Hematopoietic multipotent progenitor cell (in vitro differentiated cells): ENCODE measurements at places on chromosomes 4 and X.

GRCh38 chr4:149426461-149426860 is 389.2 kb downstream of the IQCM start:
- no peak for DNase-seq

DNA sequence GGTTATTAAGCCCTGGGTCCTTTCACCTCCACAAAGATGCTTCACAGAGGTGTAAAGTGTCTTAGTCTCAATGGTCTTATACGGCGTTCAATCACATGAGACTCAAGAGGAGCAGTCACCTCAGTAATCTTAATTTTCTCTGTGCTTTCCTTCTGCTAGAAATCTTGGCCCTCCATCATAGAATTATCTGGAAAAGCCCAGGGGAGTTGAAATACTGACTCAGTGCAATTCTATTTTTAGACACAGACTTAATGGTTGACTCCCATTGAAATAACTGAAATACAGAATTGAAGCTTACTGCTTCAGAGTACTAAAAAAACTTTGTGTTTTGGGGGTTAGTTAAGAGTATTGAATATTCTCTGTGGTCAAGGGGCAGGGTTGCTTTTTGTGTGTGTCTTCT is 94.5 kb upstream of the IL15 start:
- no peak for DNase-seq

DNA sequence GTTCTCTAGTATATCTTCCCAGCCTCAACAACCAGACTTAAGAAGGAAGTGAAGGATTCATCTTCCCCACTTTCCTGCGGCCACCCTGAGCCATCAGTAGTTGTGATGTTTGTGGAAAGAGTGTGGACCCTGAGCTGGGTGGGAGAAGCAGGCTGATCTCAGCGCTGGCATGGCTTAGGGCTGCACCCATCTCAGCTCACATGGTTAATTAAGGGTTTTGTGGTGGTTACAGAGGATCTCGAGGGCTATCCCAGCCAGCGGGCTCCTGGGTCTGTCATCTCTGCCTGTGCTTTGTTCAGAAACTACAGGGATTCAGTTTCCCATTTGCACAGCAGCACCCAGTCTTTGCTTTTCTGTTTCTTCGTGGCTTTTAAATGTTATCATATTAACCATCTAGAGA is 163.4 kb downstream of the PTTG2 start:
- DNase-seq, result no peak

GRCh38 chrX:68697465-68698125 is 50.1 kb downstream of the STARD8 start:
- no peak for DNase-seq

- DNase-seq, result no peak
Observed at GRCh38 chr4:141131723-141132071, 1.6 kb downstream of the RNF150 start.

DNA sequence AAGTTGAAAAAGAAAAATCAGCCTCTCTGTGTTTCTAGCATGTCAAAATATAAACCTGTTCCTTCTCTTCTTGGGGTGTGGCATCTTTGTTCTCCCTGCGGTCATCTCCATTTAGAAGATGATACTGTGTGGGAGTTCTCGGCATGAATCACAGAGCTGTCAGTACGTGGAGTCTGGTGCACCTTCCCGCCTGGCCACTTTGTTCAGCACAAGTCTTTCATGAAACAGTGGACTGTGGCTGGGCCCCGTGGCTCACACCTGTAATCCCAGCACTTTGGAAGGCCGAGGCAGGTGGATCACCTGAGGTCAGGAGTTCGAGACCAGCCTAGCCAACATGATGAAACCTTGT is 166.5 kb downstream of the MAML3 start:
- DNase-seq, result no peak

GRCh38 chr4:168483811-168484210 is 3.5 kb upstream of the DDX60L start:
- no peak for DNase-seq

DNA sequence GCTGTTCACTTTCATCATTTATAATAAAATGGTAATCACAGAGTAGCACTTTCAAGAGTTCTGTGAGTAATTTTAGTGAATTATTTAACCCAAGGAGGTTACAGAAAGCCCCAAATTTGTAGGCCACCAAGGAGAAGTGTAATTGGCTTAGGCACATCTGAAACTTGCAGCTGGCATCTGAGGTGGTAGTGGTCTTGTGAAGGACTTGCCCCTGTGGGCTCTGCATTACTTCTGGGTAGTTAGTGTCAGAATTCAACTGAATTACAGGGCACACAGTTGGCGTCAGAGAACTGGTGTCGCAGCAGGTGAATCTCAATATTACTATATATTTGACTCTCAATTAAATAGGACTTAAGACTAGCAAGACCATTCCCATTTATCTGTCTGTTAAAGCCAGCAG is 36.9 kb downstream of the GPR174 start:
- no peak for DNase-seq
